Stimulated activated CD8-positive, alpha-beta memory T cell treated with anti-CD3 and anti-CD28 coated beads, Interleukin-15, amount 100 ng/mL, for 48 hours (primary cell): ENCODE measurements at places on chromosomes 5 and 9.
A peak's percentile ranks its signal among the peaks of the same experiment; 100 is the strongest.

DNA sequence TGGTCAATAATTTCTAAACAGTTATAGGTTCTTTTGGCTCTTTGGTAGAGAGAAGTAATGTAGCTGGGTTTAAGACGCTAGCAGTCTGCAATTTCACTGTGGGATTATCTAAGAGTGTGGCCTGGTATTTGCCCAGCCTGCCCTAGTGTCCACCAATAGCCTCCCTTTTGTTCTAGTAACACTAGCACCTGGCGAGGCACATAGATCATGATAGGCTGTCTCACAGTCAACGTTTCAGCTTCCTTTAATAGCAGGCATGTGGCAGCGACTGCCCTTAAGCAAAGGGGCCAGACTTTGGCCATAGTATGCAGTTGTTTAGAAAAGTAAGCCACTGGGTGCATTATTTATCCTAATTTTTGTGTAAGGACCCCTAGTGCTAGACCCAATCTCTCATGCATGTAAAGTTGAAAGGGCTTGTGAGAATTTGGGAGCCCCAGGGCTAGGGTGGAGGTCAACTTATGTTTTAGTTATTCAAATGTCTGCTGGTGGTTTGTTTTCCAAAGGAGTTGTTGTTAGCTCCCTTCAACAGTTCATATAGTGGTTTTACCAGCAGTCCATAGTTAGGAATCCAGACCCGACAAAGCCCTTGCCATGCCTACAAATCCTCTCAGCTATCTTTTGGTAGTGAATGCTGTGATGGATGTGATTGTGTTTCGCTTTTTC lies 274.3 kb downstream of the HTR1A start:
- DNase-seq, result no peak

DNA sequence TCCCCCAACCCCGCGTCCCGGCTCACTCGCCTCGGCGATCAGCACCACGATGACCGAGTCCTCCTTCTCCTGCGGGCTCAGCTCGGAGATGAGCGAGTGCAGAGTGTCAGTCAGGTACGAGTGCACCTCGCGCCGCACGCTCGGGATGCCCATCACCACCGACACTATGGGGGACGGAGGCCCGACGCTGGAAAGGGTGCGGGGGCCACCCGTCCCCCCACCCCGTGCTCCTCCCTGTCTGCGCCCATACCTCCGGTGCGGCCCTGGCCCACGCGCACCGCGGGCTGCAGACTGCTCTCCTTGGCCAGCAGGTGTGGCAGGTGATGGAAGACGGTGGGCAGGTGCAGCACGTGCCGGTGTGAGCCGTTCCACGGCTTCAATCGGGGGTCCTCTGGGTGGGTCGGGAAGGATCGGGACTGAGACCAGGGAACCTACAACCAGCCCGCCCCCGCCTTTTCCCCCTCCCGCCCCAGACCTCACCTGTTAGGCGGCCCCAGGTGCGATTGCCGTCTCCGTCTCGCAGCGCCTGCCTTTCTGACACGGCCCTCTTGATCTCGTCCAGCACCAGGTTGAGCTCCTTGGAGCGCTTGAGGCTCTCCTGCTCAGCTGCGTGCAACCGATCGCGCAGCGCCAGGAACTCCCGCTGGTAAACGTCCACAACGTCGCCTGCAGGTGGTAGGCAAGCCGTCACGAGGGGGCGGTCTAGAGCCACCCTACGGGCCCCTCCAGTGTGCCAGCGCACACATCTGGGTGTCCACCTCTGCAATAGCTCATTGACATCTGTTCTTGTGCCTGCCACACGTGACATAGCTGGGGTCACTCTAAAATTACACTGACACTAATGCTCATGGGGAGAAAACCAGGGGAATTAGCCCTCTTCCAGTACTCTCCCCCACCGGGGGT lies 5.1 kb downstream of the MGAT4B start:
- peak; percentile 71 for DNase-seq

DNA sequence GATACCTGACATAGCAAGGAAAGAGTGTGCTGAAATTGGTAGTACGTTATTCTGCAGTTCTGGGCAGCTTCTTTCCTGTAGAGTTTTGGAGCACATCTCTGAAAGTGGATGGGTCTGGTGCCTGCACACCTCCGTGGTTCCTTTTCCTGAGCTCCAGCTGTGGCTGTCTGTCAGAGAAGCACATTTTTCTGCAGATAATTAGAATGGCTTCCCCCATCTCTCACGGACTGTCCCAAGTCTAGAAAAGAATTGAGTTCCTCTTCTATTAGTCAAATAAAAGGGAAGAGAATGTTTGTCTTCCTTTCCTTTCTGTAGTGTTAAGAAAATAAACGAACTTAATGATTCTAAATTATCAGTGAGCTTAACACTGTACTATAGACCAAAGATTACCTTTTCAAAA lies 55.7 kb downstream of the VCAN start:
- no peak for DNase-seq

- DNase-seq, result no peak
These were observed 55.3 kb upstream of the SARDH start for GRCh38 chr9:133793471-133793870.

DNA sequence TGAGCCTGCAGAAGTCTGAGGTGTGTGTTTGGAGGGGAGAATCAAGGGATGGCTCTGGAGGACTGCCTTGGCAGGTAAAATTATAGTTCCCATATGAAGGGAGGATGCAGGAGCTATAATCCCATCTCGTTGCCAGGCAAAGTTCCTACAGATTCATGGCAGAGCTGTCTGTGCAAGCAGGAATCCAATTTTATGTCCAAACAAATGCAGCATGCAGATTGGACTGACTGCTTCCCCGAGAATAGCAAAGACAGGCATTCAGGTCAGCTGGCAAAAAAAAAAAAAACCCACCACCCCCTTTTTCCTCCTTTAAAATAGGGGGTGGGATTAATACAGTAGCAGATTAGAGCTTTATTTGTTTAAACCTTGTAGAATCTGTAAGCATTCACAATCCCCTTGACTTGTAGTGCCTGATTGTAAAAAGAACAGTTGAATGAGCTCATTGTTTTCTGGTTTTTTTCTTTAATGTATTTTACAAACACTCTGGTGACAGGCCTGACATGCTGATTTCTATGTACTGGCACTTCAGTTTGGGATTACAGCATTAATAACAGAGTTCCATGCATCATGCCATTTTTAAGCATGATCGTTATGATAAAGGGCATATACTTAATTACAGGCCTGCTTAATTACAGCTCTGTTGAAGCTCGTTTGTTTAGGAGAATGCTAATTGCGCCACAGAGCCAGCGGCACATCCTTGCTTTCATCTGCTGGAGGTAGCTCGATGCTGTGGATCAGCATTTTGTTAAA lies 141.4 kb upstream of the LMX1B start:
- DNase-seq, result no peak

DNA sequence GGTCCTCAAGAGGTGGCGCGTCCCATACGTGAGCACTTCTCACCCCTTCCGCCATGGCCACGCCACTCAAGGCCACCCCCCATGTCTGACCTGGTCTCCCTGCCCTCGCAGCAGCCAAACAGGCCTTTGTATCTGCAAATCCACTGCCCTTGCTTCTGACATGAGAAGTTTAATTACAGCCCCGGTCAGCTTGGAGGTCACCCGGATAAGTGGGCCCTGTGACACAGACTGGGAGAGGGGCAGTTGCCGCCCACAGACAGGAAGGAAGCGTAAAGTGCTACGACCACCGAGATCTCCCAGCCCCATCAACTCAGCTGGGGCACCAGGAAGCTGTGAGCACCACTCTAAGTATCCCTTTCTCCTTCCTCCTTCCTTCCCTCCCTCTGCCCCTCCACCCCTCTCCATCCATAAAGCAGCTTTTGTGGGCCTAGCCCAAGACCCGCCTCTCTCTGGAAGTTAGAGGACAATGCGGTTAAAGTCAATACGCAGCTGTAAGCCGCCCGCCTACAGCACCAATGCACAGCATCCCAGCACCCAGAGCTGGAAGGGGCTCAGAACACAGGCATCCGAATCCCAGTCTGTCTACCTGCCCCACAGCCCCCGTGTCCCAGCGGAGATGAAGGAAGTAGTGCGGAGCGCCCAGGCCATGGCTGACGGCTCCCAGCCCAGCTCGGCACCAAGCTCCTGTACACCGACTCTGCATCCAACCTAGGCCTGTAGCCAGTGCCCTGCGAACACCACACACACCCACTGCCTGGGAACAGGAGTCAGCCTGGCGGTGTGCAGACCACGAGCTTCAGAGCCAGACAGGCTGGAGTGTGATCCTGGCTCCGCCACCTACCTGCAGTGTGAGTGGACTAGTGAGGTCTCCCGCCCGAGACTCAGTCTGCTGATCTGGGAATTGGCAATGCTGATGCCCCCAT lies 44.8 kb upstream of the RNF130 start:
- no peak for DNase-seq

GRCh38 chr5:67511911-67512310 lies 315.3 kb upstream of the CD180 start:
- no peak for DNase-seq

DNA sequence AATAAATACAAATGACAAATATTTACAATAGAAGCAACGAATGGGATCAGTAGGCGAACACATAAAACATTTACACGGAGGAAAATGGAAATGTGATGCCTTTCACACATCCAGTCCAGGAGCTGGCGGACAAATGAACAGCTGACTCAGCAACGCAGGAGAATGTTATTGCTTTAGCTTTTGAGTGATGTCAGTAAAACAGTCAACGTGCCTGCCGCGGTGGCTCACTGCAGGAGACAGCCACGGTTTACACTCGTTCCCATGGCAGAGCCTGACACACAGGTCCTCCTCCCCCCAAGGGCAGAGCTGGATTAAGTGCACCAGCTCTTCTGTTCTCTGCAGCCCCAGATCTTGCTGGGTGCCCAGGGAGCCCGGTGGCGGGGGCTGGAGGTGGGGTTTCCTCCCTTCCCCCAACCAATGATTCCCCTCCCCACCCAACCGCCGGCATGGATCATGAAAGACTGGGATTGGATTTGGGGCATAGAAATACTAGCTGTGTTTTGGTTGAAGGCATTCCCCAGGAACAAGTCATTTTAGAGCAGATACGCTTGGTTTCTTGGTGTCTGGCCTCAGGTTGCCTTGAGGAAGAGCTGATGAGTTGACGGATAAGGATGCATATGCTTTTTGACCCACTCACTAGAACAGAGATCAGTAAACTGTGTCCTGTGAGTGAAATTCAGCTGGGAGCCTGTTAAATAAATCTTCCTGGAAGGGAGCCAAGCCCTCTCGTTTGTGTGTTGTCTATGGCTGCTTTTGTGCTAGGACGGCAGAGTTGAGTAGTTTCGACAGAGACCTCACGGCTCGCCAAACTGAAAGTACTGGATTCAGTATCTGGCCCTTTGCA lies 12.5 kb downstream of the STC2 start:
- DNase-seq, result no peak

DNA sequence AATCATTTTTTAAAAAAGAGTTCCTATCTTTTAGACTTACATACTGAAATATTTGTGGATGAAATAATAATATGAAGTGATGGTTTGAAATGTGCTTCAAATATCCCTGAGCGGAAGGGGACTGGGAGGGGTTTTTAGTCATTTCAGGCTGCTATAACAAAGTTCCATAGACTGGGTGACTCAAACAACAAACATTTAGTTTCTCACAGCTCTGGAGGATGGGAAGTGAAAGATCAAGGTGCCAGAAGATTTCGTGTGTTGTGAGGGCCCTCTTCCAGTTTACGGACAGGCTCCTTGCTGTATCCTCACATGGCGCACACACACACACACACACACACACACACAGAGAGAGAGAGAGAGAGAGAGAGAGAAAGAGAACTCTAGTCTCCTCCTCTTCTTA lies 27.1 kb upstream of the TEX10 start:
- no peak for DNase-seq

- DNase-seq, result no peak
These were observed 216.6 kb downstream of the SLC12A2 start for GRCh38 chr5:128300181-128300580.

DNA sequence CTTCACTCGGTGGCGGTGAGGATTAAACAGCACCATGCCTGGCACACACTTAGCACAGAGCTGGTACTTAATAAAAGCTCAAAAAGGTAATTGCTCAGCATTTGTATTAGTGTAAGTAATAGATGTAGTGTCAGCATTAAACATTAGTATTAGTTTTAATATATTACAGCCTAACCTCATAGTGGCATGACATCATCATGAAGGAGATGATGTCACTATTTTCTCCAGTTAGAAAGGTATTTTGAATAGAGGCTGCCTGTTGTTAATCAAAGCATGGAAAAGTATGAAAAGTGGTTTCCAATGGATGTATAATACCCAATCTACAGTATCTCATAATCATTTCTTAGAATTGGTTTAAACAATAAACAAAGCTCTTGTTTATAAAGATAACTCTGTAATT lies 49.0 kb upstream of the FSTL4 start:
- DNase-seq, result no peak

DNA sequence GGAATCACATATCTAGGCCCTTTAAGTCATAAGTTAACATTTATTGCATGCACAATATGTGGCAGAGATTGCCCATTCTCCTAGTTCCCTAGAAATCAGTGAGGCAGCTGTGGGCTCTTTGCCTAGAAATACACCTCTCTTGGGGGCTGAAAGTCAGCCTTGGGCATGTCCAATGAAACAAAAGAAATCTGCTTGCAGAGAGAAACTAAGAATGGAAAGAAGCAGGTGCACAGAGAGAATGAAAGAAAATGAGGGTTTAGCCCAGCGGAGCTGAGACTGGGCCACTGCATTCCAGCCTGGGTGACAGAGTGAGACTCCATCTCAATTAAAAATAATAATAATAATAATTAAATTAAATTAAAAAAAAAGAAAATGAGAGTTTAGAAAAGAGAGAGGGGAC lies 57.3 kb upstream of the DAB2 start:
- DNase-seq, result no peak

- no peak for DNase-seq
These were observed 10.3 kb downstream of the RUSC2 start for GRCh38 chr9:35500130-35500748.

- no peak for DNase-seq
These were observed 132.3 kb downstream of the ASTN2 start for GRCh38 chr9:117282541-117282940.

- no peak for DNase-seq
These were observed 67.4 kb upstream of the CCDC112 start for GRCh38 chr5:115363879-115364278.

DNA sequence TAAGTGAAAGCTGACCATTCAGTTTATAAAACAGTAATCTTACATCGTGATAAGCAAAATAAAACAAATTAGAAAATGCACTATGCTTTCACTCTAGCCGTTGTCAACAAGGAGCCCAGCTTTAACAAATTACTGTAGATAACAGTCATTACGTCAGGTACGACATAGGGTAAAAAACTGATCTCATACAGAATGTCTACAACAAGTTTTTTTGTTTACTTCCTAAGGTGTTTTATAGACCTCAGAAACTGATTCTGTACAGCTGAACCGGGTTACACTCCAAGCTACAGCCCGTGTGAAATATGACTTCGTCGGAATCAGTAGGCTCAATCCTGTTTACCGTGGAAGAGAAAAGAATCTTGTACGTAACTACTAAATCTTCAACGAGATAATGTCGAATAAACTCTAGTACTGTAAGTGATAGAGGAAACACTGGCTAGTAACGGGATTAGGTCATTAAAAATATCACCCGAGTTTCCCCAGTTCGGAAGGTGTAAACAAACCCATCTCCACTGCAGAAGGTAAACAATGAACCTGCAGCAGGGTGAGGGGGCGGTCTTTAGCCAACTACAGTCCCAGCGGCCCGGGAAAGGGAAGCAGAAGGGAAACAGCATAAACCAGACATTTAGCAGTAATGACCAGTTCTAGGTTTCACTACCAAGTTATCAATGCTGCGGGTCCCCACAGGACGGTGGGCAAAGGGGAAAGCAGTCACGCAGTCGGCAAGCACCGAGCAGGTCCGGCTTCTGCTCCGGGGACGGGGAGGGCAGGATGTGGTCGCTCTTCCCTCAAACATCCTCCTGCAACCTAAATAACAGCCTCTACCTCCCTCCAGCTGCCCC lies 1.1 kb downstream of the RICTOR start:
- peak; percentile 34 for DNase-seq

GRCh38 chr5:128121651-128122050 lies 38.1 kb downstream of the SLC12A2 start:
- no peak for DNase-seq

GRCh38 chr9:81980568-81980967 lies 8.0 kb upstream of the SPATA31D1 start:
- no peak for DNase-seq
